ENCODE measurements at places on chromosomes 3 and 15.

DNA sequence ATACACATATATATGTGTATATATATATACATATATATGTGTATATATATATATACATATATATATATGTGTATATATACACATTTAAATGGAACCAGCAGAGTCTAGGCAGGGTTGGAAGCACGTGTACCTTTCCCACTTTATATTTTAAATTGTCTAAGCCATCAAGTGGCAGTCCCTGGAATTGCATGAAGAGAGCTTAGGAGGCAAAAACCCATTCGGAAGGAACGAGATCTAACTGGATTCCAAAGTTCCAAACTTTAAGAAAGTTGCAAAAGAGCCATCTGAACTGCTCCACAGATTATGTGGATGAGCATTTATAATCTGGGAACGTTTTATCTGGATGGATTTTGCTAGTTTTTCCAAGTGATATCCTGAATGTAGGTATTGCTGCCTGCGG, 186.5 kb downstream of the FOXP1 start:
- DNase-seq, result peak; percentile 44

DNA sequence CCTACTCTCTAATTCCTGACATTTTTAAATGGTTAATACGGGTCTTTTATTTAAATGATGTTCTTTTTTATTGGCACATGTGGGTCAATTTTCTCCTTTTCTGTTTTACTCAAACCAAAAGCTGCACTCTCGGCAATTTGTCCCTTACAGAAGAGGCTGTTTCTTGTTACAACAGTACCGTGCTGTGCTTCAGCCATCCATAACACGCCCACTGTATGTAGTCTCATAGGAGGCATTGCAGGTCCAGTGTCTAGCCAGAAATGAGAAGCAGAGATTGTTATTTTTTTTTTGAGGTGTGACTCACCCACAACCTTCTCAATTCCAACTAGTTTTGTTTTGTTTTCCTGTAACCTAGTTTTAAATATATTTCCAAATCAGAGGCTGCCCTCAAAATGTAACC, 164.6 kb downstream of the GMNC start:
- peak; percentile 61 for DNase-seq

GRCh38 chr3:5059782-5060181, 62.3 kb upstream of the ARL8B start:
- no peak for DNase-seq

GRCh38 chr3:184368586-184369183, 7.2 kb downstream of the POLR2H start:
- DNase-seq, result peak; percentile 72

DNA sequence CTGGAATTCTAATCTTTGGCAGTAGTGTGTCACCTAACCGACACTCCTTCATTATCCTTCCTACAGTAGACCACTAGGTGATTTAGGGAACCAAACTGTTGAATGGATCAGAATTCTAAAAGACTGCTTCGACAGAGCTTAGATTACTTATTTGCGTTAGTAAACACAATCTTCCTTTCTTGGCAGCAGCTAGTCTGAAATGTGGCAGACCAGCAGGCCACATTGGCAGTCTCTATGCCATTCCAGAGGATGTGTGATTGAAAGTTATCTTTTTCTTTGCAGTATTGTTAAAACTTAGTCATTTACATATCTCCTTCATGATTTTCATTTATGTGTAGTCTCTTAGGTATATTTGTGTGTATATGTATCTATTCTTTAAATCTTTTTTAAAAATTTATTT, 23.6 kb downstream of the MBNL1 start:
- DNase-seq, result no peak

- no peak for DNase-seq
Measured at GRCh38 chr15:24985224-24985623, 30.4 kb downstream of the SNRPN start.

DNA sequence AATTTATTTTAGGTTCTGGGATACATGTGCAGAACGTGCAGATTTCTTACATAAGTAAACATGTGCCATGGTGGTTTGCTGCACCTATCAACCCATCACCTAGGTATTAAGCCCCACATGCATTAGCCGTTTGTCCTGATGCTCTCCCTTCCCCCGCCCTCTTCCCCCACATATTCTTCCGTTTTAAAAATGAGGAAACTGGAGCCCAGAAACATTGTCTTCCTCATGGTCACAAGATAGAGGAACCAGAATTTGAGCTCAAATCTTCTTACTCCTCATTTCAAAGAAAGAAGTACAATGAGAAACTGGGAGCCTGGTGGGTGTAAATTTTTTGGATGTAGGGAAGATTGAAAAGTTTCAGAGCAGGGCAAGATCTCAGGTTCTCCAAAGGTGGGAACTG, 56.1 kb upstream of the USP3 start:
- DNase-seq, result no peak

- DNase-seq, result no peak
Measured at GRCh38 chr3:129065720-129066073, 5.1 kb downstream of the GP9 start.

DNA sequence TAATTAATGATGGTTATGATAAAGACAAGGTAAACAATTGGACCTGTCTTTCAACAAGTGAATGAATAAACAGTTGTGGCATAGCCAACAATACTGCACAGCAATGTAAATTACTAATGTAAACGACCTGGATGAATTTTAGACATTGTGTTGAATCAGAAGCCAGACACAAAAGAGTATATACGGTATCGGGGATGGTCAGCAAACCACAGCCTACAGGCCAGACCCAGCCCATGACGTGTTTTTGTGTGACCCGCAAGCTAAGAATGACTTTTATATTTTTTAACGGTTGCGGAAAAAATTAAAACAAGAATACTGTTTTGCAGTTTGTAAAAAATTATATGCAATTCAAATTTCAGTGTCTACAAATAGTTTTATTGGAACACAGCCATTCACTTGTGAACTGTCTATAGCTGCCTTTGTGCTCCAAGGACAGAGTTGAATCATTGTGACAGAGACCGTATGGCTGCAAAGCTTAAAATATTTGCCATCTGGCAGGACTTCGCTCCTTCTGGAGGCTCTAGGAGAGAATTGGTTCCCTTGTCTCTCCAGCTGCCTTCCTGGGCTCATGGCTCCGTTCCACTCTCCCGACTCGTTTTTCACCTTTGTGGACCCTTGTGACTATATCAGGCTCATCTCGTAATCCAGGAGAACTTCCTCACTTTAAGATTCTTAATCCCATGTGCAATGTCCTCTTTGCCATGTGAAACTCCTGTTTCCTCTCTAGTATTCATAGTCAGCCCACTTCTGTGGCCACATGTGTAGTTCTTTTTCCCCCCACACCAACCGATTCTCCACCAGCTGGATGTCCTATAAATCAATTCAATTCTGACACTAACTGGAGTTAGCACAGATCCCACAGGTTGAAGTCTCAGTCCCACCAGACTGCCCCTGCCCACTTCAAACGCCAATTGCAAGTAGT, 72.7 kb downstream of the CMTM8 start:
- DNase-seq, result no peak

DNA sequence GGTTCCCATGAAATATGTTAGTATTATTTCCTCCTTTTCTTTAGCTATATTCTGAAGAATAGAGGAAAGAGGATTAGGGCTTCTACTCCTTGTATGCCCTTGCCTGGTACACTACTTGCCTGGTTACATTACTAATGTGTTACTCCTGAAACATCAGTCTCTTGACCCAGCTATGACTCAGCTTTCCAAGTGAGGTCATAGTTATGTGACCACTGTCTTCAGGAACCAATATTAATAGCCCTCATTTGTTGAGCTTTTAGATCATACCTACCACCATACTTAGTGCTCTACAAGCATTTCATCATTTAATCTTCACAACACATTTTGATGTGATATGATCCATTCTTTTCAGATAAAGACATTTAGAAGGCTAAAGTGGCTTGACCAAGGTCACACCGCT, 60.3 kb downstream of the CMSS1 start:
- peak; percentile 77 for DNase-seq

DNA sequence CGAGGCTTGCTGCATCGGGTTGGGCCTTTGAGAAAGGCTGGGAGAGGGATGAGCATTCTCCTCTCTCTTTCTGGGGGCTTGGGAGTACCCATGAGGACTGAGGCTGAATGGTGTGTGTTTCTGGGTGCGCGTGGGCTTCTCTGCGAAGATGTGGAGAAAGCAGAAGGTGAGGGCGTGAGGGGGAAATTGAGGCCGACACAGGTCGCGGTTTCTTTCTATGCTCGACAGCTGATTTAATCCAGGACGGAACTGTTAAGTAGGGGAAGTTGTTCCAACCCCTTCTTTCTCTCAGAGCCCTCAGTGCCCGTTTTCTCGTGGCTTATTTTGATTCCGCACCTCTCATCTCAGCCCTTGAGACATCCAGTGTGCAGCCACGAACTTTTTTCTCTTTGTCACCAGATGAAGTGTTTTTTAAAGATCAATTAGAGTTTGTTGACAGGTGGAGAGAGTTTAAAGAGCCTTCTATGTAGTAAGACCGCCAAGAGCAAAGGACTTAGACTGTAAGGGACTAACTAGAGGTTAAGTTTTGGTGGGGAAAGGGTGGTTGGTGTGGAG, 711 bp downstream of the STARD9 start:
- DNase-seq, result no peak

DNA sequence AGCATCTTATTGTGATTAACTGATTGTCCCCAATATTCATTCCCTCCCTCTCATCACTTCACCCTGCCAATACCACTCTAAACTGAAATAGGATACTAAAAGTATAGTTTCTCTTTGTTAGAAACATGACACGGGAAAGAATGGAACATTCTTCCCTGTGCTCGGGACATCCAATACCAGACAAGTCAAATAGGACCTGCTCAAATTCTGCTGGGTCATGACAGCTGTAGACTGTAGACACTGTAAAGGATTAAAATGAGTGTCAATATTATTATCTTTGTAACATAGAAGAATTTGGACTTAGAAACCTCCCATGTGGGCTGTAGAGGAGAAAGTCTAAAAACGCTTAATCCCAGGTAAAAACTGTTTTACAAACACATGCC, 315.0 kb upstream of the NR2E3 start:
- DNase-seq, result no peak

- DNase-seq, result no peak
Measured at GRCh38 chr3:119365418-119365817, 71.2 kb downstream of the ARHGAP31 start.

- no peak for DNase-seq
Measured at GRCh38 chr3:150308037-150308319, 100.1 kb upstream of the TSC22D2 start.

GRCh38 chr3:53885239-53885638, 3.3 kb upstream of the ACTR8 start:
- DNase-seq, result no peak

- DNase-seq, result no peak
Measured at GRCh38 chr3:196677931-196678330, 34.1 kb downstream of the CEP19 start.

DNA sequence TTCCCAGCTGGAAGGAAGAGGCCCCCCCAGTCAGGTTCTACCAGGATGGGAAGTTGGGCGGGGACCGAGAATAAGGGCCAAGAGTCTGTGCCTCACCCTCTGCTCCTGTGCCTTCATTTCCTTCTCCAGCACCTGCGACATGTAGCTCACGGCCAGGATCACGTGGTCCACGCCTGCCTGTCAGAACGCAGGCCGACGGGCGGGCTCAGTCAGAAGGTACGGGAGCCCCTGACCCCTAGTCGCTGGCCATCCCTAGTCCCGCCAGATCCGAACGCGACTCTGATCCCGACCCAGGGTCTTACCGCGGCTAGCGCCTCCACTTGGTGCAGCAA, 489 bp downstream of the GMPPB start:
- peak; percentile 28 for DNase-seq

DNA sequence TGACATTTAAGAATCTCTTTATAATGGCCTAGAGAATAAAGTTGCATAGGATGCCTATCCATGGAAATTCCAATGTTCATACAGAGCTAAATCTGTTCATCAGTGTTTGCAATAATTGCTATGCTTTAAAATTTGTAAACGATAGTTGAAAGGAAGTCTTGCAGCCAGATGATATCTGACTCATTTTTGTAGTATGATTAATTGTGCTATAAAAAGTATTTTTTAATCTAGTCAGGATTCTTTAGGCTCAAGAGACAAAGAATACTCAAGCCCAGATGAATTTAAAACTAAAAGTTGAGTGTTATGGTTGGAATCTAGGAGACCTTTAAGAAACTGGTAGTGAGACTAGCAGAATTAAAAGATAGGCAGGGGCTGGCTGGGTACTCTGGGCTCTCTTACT, 50.5 kb downstream of the SUCNR1 start:
- no peak for DNase-seq

DNA sequence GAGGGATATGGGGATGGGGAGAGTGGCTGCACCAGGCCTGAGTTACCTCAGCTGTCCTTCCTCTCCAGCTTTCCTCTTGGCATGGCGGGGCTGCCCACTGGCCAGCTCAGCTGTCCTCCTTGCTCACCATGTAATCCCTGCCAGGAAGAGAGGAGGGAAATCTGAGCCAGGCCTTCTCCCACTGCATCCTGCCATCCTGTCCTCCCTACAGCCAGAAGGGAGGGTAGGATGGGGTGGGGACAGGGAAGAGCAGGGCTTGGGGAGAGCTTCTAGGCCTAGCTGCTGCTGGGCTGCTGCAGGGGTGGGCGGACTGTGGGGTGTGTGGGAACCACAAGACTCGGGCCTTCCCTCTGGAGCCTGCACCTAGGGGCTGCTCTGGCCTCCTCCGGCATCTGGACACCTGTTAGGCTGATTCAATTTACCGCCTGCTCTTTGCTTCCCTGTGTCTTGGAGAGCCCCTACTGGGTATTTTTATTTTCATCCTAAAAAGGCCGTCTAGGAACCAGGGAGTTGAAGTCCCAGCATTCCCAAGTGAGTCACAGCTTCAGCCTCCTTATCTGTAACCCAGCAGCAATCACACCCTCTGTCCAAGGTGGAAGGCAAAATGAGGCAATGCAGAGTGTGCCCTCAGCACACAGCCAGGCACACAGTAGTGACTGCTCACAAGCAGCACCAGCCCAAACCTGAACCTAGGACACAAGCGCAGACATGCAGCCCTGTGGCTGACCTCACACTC, 13.1 kb upstream of the KY start:
- peak; percentile 46 for DNase-seq

GRCh38 chr15:76253691-76254473, 57.4 kb downstream of the ETFA start:
- DNase-seq, result no peak

DNA sequence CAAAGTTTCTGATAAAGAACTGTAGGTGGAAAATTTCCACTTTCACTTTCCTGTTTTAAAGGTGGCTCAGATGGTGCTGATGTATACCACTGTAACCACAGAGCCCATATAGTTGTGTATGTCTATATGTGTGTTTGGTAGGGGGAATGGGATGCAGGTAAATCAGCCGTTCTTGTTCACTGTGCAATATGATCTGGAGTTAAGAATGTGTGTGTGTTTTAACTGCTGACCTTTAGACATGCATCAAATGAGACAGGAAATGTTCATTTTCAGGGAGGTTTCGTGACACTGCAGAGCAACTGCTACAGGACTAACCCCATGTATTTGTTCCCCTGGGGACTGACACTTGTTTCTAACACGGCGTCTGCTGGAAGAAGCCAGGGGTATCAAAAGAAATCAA, 180.5 kb downstream of the TAFA4 start:
- DNase-seq, result no peak

- no peak for DNase-seq
Measured at GRCh38 chr15:48279608-48280007, 51.6 kb upstream of the DUT start.

DNA sequence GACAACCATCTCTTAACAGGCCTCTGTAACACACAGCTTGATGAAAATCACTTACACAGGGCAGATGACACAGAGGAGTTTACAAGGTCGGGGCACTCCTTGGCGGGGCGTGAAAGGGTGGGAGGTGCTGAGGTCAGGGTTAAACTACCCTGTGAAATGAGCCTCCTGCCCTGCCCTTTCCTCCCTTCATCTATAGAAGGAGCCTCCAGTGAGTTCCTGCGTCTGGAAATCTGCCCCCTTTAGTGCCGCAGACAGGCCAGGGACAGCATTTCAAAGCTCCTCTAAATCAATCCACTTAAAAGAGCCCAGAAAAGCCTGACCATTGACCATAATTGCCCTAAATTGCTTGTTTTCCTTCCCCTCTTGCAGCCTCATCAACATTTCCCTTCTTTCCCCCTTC, 1.9 kb downstream of the ROBO1 start:
- no peak for DNase-seq

Data from AG08395 (cell line).